ENCODE measurements at places on chromosomes 6 and 20. TPM values are rescaled to one million over a fixed set of nuclear protein-coding genes. Genes with fewer than 3 reads are reported as not detected.

Gene GGTLC1
- total RNA-seq = not detected

Gene LHFPL5
- total RNA-seq = not detected

Gene TP53TG5
- not detected for total RNA-seq

Gene MLIP
- total RNA-seq = not detected

Gene SOX18
- total RNA-seq = 0.21 TPM

Gene TPD52L1
- total RNA-seq = 22.8 TPM

Gene SLC22A2
- total RNA-seq = 0.35 TPM

Gene NKX2-2
- total RNA-seq = not detected

DNA sequence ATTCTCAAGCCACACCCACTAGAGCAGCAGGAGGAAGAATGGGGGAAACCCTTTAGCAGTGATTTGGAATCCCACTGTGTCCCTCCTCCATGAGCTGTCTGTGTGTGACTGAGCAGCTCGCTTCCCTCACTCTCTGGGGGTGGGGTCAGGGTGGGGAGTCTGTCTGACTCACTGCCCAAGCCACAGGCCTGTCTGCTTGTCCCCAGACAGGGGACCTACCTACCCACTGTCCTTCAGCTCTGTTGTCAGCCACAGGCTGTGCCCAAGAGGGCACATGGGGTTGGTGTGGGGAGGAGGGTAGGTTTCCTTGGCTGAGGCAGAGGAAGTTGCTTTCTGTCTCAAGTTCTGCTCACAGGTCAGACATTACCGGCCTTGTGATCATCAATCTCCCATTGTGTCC is 127.0 kb downstream of the MAFB start:
- DNase-seq = no peak

- DNase-seq = peak; percentile 63
Observed at GRCh38 chr20:39290575-39290974, 328.4 kb downstream of the DHX35 start.

- no peak for DNase-seq
Observed at GRCh38 chr6:100347901-100348550, 116.7 kb downstream of the SIM1 start.

GRCh38 chr6:35678021-35678654 is 10.6 kb downstream of the FKBP5 start:
- no peak for DNase-seq

- DNase-seq = no peak
Observed at GRCh38 chr20:17456279-17456678, 74.9 kb downstream of the BFSP1 start.

DNA sequence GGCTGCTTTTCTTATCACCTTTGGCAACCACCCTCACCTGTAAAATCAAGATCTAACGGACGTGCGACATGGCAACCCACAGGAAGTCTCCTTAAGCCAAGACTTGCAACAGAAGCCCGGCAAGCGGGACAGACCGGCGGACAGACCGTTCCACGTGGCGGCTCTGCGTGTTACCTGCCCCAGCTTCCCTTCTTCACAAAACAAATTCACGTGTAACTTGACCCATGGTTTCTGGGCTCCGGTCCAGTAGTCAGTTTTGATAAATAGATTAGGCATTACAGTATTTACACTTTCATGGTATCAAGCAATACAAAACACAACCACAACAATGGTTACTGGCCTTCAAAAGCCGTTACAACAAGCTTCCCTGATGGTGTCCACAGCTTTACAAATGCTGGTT is 133.8 kb downstream of the PRND start:
- DNase-seq = no peak

GRCh38 chr20:3156811-3157619 is 2.6 kb downstream of the FASTKD5 start:
- no peak for DNase-seq

DNA sequence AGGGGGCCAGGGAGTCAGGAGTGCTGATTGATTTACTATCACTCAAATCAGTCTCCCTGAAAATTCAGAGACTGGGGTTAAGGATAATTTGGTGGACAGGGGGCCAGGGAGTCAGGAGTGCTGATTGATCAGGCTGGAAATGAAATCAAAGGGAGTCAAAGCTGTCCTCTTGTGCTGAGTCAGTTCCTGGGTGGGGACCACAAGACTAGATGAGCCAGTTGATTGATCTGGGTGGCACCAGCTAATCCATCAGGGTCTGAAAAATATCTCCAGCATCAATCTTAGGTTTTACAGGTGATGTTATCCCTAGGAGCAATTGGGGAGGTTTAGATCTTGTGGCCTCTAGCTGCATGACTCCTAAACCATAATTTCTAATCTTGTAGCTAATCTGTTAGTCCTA is 6.1 kb upstream of the AFG1L start:
- DNase-seq = no peak

GRCh38 chr20:44051661-44052000 is 135.4 kb downstream of the JPH2 start:
- no peak for DNase-seq

GRCh38 chr6:33249732-33250630 is 21.7 kb downstream of the VPS52 start:
- DNase-seq = no peak

GRCh38 chr6:8736156-8736895 is 301.0 kb upstream of the SLC35B3 start:
- DNase-seq = no peak

- DNase-seq = peak; percentile 35
Observed at GRCh38 chr6:35717449-35718374, 19.1 kb upstream of the ARMC12 start.

GRCh38 chr6:47859175-47859574 is 77.3 kb downstream of the OPN5 start:
- DNase-seq = no peak

- no peak for DNase-seq
Observed at GRCh38 chr6:128005009-128005408, 104.2 kb upstream of the THEMIS start.

GRCh38 chr20:48738399-48739304 is 89.1 kb downstream of the PREX1 start:
- DNase-seq = no peak

DNA sequence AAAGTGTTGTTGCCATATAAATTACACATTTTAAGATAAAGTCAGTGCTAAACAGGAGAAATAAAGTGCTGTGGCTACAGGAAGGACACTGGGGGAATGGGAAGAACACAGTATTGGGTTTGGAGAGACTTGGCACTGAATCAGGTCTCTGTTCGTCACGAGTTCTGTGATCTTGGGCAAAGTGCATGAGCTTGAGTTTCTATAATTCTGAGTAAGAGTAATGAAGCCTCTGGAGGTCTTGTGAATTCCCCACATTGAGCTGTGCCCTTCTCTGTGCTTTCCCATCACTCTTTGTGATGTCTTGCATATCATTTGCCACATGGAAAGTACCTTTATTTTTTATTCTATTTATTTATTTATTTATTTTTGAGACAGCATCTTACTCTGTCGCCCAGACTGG is 16.8 kb upstream of the EEF1A1 start:
- no peak for DNase-seq
